NCI-H774 (cell line): ENCODE measurements at places on chromosomes 11 and 22.

- peak; percentile 50 for DNase-seq
Measured at GRCh38 chr11:44380009-44380313, 70.0 kb upstream of the ALX4 start.

GRCh38 chr11:86046116-86046515 lies 22.8 kb downstream of the PICALM start:
- DNase-seq = no peak

DNA sequence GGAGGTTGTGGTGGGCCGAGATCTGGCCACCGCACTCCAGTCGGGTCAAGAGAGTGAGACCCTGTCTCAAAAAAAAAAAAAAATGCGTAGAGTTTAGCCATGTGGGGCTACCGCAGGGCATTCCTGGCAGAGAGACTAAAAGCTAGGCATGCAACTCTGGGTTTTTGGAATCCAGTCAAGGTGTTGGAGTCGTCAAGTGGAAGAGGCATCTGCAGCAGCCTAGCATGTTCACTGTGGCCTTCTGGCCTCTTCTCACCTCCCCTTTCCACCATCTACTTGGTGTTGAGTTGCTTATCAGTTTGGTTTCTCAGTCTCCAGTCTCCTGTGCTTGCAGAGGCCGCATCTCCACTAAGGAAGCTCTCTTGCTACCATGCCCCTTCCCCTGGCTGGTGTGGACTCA lies 572.5 kb downstream of the NTM start:
- DNase-seq = no peak

- DNase-seq = no peak
Measured at GRCh38 chr22:42430528-42431125, 1.6 kb downstream of the NFAM1 start.

- DNase-seq = peak; percentile 68
Measured at GRCh38 chr11:102476812-102477211, 24.2 kb upstream of the TMEM123 start.

- DNase-seq = no peak
Measured at GRCh38 chr11:118010738-118011461, 24.7 kb downstream of the IL10RA start.

DNA sequence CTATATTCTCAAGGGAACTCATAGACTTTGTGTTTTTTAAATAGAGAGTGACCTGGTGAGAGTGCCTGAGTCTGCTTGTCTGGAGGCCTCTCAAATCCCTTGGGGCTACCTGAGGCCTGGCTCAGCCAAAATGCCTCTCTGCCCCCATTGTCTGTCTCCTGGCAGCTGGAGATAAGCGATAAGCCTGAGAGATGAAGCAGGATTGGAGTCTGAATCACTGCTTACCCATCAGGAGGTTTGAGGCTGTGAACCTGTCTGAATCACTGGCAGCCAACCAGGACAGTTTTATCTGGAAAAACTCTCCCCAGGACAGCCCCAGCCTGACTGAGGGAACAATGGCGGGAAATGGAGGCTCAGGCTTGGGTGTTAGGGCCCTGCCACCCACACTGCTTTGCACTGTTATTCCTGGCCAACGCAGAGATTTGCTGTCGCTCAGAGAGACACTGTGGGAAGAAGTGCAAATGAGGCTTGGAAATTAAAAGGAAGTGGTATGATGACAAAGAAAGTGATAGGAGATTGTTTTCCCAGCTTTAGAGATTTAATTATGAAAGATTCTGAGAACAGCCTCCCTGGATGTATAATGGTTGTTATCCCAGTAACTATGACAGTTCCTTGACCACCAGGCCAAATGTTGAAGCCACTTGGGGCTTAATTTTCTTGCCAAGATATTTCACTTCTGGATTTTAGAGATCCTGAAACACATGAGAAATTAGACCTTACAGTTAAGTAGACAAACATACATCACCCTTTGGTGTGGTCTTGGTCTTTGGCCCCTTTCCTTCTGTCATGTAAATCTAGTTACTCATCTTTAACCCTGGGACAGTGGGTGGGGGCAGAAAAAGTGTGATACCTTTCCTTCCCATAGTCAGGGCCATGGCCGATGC lies 102.1 kb downstream of the RASSF10 start:
- no peak for DNase-seq

DNA sequence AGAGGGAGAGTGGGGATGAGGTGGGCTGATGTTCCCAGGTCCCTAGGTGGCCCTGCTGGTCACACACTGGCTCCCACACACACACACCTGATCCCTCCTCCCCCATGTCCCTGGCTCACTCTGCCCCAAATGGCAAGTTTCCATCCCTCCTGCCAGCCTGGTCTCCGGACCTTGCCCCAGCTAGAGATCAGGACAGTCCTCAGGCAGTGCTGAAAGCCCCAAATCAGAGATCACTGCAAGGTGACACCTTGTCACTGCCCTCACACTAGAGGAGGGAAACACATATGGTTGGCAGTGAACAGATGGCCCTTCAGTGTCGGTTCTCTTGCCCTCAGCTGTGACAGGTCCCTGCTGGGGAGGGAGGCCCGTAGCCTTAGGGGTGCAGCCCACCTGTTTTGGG lies 7.6 kb downstream of the TMPRSS5 start:
- no peak for DNase-seq

DNA sequence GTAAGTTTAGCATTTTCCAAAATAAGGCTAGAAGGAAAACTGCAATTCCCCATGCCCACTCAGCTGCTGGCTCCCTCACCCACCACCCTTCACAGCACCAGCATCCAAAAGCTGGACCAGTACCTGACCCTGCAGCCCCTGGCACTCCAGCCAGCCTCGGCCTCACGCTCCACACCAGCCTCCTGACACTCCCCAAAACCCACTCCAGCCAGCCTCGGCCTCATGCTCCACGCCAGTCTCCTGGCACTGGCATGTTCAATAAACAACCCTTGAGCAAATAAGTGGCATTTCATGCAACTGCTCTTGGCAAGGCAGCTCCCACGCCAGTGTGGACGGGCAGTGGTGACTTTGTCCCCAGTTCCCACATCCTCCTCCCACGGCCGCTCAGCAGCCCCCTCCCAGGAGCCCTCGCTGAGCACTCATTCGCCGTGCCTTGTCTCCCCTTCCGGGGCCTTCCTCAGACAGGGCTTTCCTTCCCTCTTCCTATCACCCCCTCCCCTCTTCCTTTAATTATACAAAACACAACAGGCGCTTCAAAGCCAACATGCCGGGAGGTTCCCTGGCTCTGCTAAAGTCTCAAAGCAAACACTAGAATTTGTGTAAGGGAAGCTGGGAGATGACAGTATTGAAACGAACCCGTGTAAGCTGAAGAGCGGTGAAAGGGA lies 6.8 kb downstream of the TOLLIP start:
- DNase-seq = no peak
